ENCODE measurements at places on chromosomes 1 and 21. TPM values are rescaled to one million over a fixed set of nuclear protein-coding genes. Genes with fewer than 3 reads are reported as not detected.

The TRAF3IP3 gene
- not detected for total RNA-seq

The OVAAL gene
- total RNA-seq: not detected

The ERICH3 gene
- total RNA-seq: not detected

The PROX1 gene
- 0.34 TPM for total RNA-seq

The BRDT gene
- total RNA-seq: not detected

The USF1 gene
- total RNA-seq: 60.1 TPM

The VSIG8 gene
- 0.34 TPM for total RNA-seq

The HOOK1 gene
- total RNA-seq: 16.9 TPM

The TNN gene
- total RNA-seq: not detected

The C1orf185 gene
- total RNA-seq: not detected

The ZNF593OS gene
- not detected for total RNA-seq

The LORICRIN gene
- total RNA-seq: not detected

Measured in nasal cavity respiratory epithelium epithelial cell of viscerocranial mucosa (primary cell).